ENCODE measurements at places on chromosomes 6 and 20.

DNA sequence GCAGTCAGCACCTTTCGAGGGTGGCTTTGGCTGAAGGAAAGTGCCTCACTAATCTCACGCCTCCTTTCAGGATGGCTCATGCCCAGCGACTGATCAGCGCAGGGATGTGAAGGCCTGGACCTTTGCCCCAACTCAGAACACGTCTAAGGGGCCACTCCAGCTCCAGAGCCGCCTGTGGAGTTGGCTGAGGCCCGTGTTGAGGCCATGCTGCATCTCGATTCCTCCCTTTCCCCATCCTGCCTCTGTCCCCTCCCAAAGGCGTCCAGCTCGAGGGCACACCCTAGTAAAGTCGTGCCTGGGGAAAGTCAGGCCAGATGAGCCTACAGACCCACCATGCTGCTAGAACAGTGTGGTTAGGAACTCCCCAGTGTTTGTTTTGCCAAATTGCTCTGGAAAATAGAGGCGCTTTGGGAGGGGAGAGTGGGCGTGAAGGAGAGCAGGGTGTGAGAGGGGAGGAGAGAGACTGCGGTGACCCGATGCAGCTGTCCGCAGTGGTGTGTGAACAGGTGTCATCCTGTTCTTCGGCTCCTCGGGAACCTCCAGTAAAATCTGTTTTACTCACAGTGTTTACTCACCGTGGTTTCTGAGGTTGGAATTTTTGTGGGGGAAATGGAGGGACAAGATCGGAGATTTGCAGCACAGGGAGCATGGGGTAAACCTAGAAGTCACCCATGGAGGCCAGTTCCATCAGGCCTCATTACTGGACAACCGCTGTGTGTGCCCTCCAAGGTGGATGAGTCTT, 85.0 kb upstream of the PMEPA1 start:
- no peak for DNase-seq

DNA sequence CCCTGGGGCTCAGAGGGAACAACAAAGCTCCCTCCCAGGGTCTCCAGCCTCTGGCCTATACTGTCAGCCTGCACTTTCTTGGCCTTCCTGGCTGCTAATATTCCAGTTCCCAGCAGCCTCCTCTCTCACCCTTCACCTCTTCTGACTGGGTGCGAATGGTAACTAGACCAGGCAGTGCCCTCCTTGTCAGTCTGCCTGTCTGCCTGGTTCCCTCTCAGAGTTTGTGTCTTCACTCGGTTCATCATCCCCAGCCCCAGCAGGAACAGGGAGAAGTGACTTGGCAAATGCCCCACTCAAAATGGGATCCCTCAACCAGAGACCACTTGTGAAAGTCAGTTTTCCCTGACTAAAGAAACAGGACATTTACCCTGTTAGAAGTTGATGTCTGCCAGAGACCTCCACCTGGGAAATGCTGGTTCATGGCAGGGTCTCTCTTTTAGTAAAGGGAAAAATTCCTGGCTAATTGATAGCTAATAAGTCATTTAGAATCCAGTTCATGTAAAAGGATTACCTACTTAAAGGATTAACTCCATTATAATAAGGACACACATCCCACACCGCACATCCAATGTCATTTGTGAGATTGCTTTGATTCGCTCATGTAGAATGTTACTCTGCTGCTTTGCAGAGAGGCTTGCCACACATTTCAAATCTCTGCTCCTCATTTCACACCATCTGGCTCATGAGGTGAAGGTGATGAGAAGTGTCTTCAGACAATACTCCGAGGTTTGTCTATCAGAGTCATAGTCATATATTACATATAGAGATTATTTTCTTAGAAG, 18.6 kb upstream of the MICB start:
- no peak for DNase-seq

DNA sequence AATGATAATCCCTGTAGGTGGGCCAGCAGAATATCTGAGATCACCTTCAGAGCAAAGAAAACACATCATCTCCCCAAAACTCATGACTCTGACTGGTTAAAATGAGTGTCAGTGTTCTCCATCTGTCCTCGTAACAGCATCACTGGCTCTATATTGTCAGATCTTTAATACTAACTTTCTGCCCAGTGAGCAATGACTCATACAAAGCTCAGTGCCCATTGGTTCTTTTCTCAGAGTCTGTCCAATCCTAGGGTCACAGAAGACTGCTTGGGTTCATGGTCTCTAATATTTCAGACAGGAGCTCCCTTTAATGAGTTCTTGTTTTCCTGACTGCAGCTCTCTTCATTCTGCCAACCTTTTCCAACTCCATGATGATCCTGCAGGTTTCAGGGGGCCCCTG, 36.4 kb downstream of the HLA-DPB1 start:
- peak; percentile 55 for DNase-seq

DNA sequence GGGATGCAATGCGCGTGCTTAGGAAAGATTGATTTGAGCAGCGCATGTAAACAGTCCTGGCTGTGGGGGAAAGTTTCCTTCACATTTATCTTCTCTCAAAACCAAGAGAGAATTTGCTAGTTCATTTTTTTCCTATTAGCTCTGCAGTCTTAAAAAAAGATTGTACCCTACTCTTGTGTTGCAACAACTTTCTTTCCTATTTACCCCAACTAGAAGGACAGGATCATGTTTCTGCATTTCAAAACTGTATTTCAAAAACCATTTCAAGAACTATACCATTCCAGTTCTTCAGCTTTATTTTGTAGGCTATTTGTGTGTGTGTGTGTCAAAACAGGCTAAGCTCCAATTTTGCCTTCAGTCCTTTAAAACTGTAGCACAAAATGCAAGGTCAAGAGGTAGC, 473.1 kb downstream of the KIF16B start:
- no peak for DNase-seq

DNA sequence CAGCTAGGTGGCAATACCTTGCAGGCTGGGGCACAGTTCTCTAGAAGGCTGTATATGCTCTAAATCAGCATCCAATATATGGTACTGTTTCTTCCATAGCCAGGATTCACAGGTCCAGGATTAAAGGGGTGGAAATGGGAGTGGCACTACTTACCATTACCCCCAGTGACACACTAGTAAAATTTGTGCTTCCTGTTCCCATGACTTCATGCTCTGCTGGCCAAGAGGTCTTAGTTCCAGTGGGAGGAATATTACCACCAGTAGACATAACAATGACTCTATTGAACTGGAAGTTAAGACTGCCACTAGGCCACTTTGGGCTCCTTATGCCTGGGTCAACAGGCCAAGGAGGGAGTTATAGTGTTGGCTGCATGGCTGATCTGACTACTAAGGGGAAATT, 174.3 kb upstream of the TNFAIP3 start:
- no peak for DNase-seq

Measured in GM19239 (cell line).